Left colon (tissue), 2 donors: ENCODE measurements at places on chromosomes 12 and 14. TPM values are rescaled to one million over a fixed set of nuclear protein-coding genes. Genes with fewer than 3 reads are reported as not detected.

DNA sequence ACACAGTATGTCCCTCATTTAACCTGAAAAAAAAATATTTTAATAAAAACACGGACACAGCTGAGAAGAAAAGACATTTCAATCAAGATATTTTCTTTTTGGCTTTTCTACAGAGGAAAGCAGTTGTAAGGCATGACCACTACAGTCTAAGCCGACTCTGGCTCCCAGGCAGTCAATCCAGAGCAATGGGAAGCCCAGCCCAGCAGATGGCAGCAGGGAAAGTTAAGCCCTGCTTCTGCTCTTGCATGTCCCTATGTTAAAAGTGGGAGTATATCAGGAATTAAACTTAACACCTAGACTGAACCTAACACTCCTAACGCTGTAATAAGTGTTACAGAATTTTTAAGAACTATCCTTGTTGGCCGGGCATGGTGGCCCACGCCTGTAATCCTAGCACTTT, 19.5 kb upstream of the HAL start:
- no peak for DNase-seq

PITPNM2 gene
- total RNA-seq: 17.6 TPM

AQP6 gene
- not detected for total RNA-seq

GRCh38 chr14:34059037-34059924, 108.4 kb upstream of the EGLN3 start:
- DNase-seq: no peak

DNA sequence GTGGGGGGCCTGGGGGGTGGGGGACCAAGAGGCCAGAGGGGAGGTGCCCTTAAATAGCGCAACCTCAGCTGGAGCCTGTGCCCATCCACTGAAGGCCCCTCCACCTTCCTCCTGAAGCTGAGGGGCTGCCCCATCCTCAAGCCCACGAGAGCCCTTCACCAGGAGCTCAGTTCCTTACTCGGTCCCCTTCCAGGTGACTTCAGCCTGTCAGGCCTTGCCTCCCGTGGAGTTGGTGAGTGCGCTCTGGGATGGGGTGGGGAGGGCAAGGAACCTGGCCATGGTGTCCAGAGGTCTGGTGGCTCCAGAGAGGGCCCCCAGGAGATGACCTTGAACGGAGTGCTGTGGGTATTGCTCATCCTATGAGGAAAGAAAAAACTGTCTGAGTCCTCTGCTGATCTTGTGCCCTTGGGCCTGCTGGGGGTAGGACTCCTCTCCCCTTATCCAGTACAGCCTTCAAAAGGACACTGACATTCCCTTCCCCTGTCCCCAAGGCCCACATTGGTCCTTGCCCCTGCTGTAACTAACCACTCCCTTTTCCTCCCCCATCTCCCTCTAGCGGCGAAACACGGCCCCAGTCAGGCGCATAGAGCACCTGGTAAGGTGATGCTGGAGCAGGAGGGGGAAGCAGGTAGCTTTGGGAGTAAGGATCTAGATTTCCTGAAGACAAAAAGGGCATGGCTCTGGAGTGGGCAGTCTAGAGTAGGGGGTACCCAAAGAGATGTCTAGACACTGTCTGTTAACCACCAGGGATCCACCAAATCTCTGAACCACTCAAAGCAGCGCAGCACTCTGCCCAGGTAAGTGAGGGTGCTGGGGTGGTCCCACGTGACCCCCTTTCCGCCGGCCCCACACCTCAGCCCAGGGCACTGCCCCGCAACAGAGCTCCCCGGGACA, 3.6 kb downstream of the TNS2 start:
- DNase-seq: peak; percentile 87

DNA sequence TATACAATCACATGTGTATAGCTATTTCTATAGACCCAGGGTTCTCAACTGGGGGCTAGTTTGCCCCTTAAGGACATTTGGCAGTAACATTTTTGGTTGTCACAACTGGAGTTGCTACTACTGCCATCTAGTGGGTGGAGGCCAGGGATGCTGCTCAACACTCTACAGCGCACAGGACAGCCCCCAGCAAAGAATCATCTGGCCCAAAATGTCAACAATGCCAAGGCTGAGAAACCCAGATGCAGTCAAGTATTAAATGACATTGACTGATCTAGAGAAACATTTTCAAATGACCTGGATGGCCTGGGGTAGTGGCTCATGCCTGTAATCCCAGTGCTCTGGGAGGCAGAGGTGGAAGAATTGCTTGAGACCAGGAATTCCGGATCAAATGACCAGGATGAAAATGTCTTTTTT, 5.8 kb downstream of the WSB2 start:
- DNase-seq: no peak

DNA sequence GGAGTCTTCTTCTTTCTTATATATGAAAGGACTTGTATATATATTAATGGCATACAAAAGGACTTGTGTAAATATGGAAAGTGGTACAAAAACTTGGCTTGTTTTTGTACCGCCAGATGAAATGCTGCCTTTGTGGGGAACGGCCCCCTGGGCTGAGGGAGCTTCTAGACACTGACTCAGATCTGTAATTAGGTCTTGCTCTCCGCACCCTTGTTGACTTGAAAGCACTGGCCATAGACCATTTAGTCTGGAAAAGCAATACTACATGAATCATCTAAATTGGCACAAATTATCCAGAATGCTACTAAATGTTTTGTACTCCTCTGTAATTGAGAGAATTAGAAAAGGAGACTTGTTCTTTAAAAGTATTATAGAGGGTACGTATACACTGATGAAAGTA, 399.9 kb upstream of the RGS6 start:
- no peak for DNase-seq
